PC-3 (cell line): ENCODE measurements at places on chromosomes 16 and 17. TPM values are rescaled to one million over a fixed set of nuclear protein-coding genes. Genes with fewer than 3 reads are reported as not detected.

Gene ABCC12
- not detected in 2 replicates for total RNA-seq

DNA sequence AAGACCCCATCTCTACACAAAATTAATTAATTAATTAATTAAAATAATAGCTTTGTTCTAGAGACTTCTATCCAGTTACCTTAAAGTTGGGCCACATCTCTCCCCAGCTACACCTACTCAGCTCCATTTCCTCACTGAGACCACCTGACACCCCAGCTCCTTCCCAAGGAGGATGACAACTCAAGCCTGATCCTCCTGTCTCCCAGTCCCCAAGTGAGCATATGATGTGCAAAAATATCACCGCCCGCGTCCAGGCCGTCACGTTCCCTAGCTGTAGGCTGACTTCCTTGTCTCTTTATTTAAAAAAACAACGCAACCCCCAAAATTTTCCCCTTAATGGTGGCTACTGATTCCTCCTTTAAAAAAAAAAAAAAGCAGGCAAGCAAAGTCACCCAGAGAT lies 120.2 kb upstream of the RCVRN start:
- H3K27me3 ChIP-seq, result peaks cover 36% of the 10 kb centered on the region
- no peaks in the 10 kb centered on the region for H3K36me3 ChIP-seq
- H3K4me1 ChIP-seq, result no peaks in the 10 kb centered on the region
- no peak overlapping the region for H3K27ac ChIP-seq

Gene CCDC200
- not detected in 2 replicates for total RNA-seq

Gene COPZ2
- 0.63 and 1.3 TPM in 2 replicates for total RNA-seq

- no peak overlapping the region for H3K27ac ChIP-seq
- H3K27me3 ChIP-seq, result no peaks in the 10 kb centered on the region
- no peaks in the 10 kb centered on the region for H3K36me3 ChIP-seq
- H3K4me3 ChIP-seq, result no peak overlapping the region
- H3K4me1 ChIP-seq, result no peaks in the 10 kb centered on the region
These were observed 10.6 kb downstream of the UBB start for GRCh38 chr17:16391451-16391850.

GRCh38 chr16:31088459-31089183 lies at the start of gene PRSS53:
Gene PRSS53, minus strand, starts transcription at chr16:31088943. Its CDS starts 134 bp downstream, at chr16:31088809.
- no peak within 1 kb of the TSS for H3K4me3 ChIP-seq
- DNase-seq, result no peak
- H3K4me1 ChIP-seq, result peaks cover 7% of the 10 kb centered on the region; the same call in 1 of the 2 replicates
- H3K27ac ChIP-seq, result no peak within 1 kb of the TSS
- H3K36me3 ChIP-seq, result peaks cover 3% of the 10 kb centered on the region; the same call in 1 of the 2 replicates

- no peak overlapping the region for H3K27ac ChIP-seq
- no peaks in the 10 kb centered on the region for H3K27me3 ChIP-seq
- no peak overlapping the region for H3K4me3 ChIP-seq
- no peaks in the 10 kb centered on the region for H3K36me3 ChIP-seq
- DNase-seq, result no peak
These were observed 4.9 kb downstream of the CAPNS2 start for GRCh38 chr16:55571191-55571897.

DNA sequence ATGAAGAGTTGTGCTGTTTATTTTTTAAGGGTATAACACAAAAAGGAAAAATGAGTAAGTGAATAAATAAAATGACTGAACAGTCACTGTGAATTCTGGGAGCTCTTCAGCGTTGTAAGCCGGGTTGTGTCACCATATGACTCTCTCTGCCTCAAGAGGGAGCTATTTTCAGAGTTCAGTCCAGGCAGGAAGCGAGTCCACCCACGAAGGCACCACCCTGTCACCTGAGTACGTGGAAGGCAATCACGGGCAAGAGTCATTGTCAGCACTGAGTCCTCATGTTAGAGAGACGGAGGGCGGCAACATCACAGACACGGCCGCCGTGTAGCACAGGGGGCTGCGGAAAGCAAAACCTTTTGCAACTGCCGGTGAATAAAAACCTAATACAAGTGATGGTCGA lies 227.6 kb downstream of the UTP18 start:
- no peak overlapping the region for H3K27ac ChIP-seq
- H3K27me3 ChIP-seq, result peaks cover 12% of the 10 kb centered on the region; the same call in 1 of the 2 replicates
- no peaks in the 10 kb centered on the region for H3K36me3 ChIP-seq
- H3K4me3 ChIP-seq, result no peak overlapping the region
- peak; percentile 56 for DNase-seq

DNA sequence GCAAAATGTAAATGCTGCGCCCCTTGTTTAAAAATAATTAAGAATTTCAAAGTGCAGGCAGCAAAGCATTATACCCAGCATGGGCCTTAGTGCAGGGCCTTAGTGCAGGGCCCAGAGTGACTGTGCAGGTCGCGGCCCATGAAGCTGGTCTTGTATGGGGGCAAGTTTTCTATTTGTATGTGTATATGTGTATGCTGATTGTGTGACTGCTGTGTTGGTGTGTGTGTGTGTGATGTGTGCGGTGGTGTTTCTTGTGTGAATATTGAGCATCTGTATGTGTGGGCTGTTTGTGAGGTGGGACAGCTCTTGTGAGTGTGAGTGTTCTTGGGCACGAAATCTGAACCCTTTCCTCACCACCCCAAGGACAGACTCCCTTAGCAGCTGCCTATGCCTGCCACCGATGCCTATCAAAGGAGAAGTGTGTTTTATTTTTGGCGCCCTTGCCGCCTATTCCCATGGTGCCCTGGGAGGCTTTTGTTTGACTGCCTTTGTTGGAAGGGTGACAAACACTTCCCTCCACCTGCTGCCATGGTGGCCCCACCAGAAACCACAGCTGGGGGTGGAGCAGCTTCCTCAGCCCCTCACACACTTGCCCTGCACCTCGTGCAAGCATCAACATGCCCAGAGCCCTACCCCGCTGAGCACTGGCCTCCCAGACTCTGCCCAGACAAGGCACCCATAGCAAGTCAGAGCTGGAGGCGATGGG lies 18.0 kb downstream of the CCR7 start:
- H3K36me3 ChIP-seq, result no peaks in the 10 kb centered on the region
- H3K27me3 ChIP-seq, result no peaks in the 10 kb centered on the region
- H3K4me3 ChIP-seq, result no peak overlapping the region
- DNase-seq, result no peak

Gene RRAD
- 1.2 and 2.8 TPM in 2 replicates for total RNA-seq

DNA sequence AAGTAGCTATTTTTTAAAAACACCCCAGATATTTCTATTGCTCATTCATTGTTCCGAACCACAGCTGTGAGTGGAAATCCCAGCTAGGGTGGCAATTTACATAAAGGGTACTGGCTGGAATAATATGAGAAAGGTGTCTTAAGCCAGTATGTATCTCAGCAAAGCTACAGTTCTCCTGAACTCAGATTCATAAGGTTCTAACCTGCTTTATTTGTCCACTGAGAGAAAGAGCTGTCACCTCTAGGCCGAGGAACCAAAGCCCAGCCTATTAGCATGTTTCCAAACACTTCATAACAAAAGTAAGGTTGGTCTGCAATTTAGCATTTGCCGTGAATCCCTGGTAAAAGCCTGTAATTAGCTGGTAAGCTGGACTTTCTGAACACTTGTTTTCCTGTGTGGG lies 57.0 kb upstream of the CLEC19A start:
- no peak for DNase-seq
- no peak overlapping the region for H3K4me3 ChIP-seq
- H3K27ac ChIP-seq, result no peak overlapping the region

DNA sequence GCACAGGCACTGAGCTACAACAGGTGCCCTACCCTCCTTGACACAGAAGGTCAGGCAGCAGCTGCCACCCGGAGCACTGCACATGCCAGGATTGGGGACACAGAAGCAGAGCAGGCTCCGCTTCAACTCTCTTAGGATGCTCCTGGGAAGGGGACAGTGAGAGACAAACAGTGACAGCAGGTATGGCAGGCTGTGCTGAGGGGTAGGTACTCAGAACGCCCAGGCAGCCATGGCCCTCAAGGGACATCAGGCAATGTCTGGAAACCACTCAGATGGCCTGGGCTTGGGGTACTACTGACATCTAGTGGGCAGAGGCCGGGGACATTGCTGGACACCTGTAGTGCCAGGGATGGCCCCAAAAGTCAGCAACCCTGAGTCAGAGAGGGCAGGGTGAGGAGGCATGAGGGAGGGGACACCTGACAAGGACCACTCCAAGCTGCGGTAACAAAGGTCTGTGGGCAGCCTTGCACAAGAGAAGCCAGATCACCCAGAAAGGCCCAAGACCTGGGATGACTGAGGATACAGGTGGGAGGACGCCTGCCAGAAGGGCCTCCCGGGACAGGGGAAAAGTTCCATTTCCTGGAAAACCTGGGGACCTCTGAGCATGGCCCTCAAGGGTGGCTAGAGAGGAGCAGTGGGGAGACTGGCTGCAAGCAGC lies 21.2 kb downstream of the PEMT start:
- no peak overlapping the region for H3K4me3 ChIP-seq
- peaks cover 8% of the 10 kb centered on the region for H3K4me1 ChIP-seq
- no peaks in the 10 kb centered on the region for H3K27me3 ChIP-seq
- peak; percentile 72 for DNase-seq
- H3K36me3 ChIP-seq, result no peaks in the 10 kb centered on the region

DNA sequence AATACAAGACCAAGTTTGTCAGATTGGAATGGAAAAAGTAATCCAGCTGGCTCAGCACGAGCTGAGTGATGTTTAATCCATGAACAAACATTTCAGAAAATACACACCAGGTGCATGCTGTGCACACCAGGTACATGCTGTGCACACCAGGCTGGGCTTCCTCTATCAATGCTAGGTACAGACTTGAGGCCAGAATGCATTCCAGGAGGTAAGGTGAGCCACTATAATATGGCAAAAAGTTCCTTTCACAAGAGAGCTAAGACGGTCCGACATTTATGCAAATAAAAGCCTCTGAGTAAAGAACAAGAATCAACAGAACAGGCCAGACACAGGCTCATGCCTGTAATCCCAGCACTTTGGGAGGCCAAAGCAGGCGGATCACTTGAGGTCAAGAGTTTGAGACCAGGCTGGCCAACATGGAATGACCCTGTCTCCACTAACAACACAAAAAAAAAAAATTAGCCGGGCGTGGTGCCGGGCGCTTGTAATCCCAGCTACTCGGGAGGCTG lies 128.2 kb downstream of the ZNF778 start:
- DNase-seq, result peak; percentile 6
- no peak overlapping the region for H3K4me3 ChIP-seq
- H3K27me3 ChIP-seq, result no peaks in the 10 kb centered on the region
- peaks cover 26% of the 10 kb centered on the region for H3K4me1 ChIP-seq
- H3K36me3 ChIP-seq, result no peaks in the 10 kb centered on the region
- peak overlapping the region; percentile 16; the same call in 1 of the 2 replicates for H3K27ac ChIP-seq

DNA sequence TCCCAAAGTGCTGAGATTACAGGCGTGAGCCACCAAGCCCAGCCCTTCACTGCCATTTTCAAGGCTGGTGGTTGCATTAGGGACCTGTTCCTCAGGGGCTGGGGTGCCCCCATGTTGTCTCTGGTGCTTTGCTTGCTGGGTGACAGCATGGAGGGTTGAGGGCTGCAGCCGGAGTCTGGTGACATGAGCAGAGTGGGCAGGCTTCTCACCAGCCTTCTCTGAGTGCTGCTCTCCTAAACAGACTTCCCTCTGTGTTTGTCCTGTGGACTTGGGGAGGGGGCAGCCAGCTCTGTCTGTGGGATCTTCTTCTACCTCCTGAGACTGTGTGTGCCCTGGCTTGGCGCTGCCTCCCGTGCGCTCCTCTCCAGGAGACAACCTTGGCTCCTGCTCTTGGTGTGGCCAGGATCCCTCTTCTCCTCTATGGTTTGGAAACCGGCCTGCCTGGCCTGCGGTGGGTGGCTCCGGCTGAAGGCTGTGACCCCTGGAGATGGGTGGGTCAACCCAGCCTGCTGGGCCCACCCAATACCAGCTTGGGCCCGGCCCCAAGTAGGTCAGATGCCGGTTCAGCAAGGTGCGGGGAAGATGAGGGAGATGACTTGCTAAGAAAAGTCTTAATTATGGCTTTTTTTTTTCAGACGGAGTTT lies 72.1 kb downstream of the PDPK1 start:
- no peak for DNase-seq
- no peaks in the 10 kb centered on the region for H3K4me1 ChIP-seq
- no peak overlapping the region for H3K27ac ChIP-seq
- no peaks in the 10 kb centered on the region for H3K27me3 ChIP-seq

Gene RAPGEFL1
- total RNA-seq, result 1.3 and 1.5 TPM in 2 replicates

GRCh38 chr17:41393294-41393693 lies 4.1 kb downstream of the KRT31 start:
- no peaks in the 10 kb centered on the region for H3K36me3 ChIP-seq
- H3K27ac ChIP-seq, result no peak overlapping the region
- H3K4me1 ChIP-seq, result peaks cover 14% of the 10 kb centered on the region; the same call in 1 of the 2 replicates
- no peaks in the 10 kb centered on the region for H3K27me3 ChIP-seq

GRCh38 chr16:379183-379960 lies 2.4 kb downstream of the PGAP6 start:
- DNase-seq, result no peak
- peaks cover 14% of the 10 kb centered on the region for H3K4me1 ChIP-seq
- no peak overlapping the region for H3K27ac ChIP-seq
- H3K36me3 ChIP-seq, result no peaks in the 10 kb centered on the region
- H3K27me3 ChIP-seq, result no peaks in the 10 kb centered on the region

Gene ACD
- 26.3 and 31.7 TPM in 2 replicates for total RNA-seq

GRCh38 chr17:47993031-47993564 lies 22.2 kb downstream of the CDK5RAP3 start:
- no peaks in the 10 kb centered on the region for H3K36me3 ChIP-seq
- no peaks in the 10 kb centered on the region for H3K27me3 ChIP-seq
- H3K4me1 ChIP-seq, result no peaks in the 10 kb centered on the region
- no peak overlapping the region for H3K27ac ChIP-seq
- DNase-seq, result no peak

- no peaks in the 10 kb centered on the region for H3K27me3 ChIP-seq
- DNase-seq, result peak; percentile 33
- peaks cover 8% of the 10 kb centered on the region for H3K4me1 ChIP-seq
- no peak overlapping the region for H3K27ac ChIP-seq
These were observed 44.1 kb downstream of the COG7 start for GRCh38 chr16:23408823-23409298.

DNA sequence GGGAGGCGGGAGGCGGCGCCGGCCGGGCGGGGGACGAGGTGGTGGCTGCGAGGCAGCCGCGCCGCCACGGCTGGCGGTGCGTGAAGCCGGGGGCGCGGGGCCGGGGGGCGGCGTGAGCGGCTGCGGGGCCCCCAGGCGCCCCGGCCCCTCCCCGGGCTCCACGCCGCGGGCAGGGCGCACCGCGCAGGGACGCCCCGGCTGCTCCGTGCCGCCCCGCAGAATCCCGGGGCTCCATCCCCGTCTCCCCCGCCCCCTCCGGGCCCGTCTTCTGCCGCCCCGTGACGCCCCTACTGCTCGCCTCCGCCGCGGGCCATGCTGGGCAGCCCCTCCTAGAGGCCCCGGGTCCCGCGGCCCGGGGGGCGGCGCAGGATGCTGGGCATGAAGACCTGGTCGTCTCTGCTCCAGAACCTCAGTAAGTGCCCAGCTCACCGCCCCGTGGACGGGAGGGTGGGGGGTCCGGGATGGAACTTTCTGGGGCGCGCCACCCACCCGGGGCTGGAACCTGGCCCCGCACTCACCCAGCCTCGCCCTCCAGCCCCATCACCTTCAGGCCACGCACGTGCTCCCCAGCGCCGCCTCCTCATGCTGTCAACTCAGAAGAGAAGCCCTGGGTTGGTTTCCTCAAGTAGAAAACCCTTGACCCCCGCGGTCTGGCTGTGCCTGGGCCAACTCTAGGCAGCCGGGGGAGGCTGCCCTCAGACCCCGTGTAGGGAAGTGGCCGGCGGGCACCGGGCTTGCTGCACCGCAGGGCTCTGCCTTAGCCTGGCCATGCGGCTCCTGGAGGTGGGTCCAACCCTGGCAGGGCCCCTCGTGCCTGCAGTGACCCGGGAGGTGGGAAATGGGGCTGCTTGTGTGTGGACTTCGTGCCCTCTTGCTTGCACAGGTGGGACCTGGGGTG lies 150.2 kb upstream of the GSE1 start:
- H3K36me3 ChIP-seq, result no peaks in the 10 kb centered on the region
- H3K27ac ChIP-seq, result no peak overlapping the region
- H3K4me1 ChIP-seq, result no peaks in the 10 kb centered on the region
- no peak overlapping the region for H3K4me3 ChIP-seq
